ENCODE measurements at places on chromosomes 13 and 19. TPM values are rescaled to one million over a fixed set of nuclear protein-coding genes. Genes with fewer than 3 reads are reported as not detected.

MYO1F gene
- 0.49 TPM for total RNA-seq

OR7C1 gene
- total RNA-seq, result not detected

EFNA2 gene
- total RNA-seq, result 1.2 TPM

ZNF724 gene
- total RNA-seq, result 0.68 TPM

ZNF610 gene
- total RNA-seq, result not detected

SBK2 gene
- 2.3 TPM for total RNA-seq

CYP4F11 gene
- 5.5 TPM for total RNA-seq

All from A549 treated with CORT108297 at 1 μM for 4 hours (cell line).